Right atrium auricular region (tissue), 2 donors: ENCODE measurements at places on chromosomes 7 and 10. TPM values are rescaled to one million over a fixed set of nuclear protein-coding genes. Genes with fewer than 3 reads are reported as not detected.

The LRIT1 gene
- total RNA-seq: not detected

The PON1 gene
- total RNA-seq: not detected

DNA sequence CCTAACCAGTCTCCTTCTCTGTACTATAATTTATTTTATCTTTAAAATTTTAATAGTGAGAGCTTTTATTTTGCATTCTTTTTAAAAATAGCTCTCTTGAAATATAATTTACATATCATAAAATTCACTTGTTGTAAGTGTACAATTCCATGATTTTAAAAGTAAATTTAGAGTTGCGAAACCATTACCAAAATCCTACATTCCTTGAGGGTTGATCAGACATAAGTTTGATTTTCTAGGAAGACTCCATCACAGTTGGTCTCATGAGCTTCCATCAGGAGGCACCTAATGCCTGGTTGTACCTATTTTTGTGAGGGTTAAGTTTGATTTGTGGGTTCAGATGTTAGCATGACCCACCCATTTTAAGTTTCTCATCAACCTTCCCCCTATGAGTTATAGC, 108.1 kb downstream of the BMPER start:
- DNase-seq: no peak

The DPYSL4 gene
- total RNA-seq: 4.1 TPM

The MRLN gene
- not detected for total RNA-seq

GRCh38 chr7:142000244-142000643, 4.6 kb downstream of the MGAM start:
- no peak for DNase-seq

The GPER1 gene
- 4.6 TPM for total RNA-seq

- DNase-seq: no peak
Measured at GRCh38 chr10:113129117-113129516, 179.1 kb downstream of the TCF7L2 start.

GRCh38 chr10:5576780-5577624, 52.2 kb downstream of the CALML3 start:
- DNase-seq: no peak

DNA sequence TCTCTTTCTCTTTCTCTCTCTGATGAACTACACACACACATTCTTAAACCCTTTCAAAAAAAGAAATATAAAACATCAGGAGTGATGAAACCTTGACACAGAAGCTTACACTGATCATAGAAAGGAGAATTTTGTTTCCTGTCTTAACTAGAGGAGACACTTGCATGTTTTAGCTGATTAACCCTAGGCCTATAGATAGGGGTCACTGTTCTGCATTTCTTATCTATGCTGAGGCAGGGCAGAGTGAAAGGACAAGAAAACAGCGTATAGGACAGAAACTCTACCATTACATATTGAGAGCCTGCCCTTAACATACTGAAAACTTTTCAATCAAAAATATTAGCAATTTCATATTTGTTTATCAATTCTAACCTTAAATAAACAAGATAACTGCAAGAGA, 680.6 kb upstream of the MBL2 start:
- no peak for DNase-seq

The IFIT1B gene
- total RNA-seq: 0.24 TPM

GRCh38 chr7:110095372-110096052, 995.4 kb upstream of the LRRN3 start:
- DNase-seq: no peak

- peak; percentile 18 for DNase-seq
Measured at GRCh38 chr10:86962136-86962980, 4.0 kb downstream of the SNCG start.

The PNLIPRP1 gene
- not detected for total RNA-seq

- DNase-seq: peak; percentile 30
Measured at GRCh38 chr10:11437391-11438142, 173.9 kb downstream of the USP6NL start.

DNA sequence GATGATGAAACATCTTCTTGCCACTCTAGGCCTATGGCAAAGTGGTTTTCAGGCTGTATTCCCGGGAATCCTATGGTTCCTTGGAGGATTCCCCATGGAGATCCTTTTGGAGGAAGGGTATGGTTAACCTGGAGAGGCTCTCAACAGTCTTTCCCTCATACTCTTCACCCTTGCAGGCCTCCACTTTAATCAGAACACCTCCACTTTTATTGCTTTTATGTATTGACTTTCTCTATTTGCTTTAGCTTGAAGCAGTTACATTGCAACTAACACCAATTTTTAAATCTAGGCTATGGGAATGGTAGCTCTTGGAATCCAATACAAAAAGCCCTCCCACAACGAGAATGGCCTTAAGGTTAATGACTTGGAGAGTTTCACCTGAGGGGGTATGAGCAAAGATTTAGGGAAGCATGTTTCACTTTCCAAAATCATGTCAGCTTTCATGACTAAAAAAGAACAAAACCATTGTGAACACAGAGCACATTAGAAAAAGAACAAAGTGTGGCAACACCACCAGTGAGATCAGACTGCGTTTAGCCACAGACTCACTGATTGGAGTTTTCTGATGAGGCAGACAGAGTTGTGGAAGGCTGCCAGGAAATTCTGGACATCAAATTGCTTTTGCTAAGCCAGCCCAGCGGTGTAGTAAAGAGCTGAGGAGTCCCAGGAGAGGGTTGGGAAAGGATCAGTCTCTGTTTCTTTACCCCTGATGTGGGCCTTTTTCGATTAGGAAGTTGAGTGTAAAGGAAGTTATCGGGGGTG, 130.4 kb upstream of the BMPER start:
- peak; percentile 79 for DNase-seq

DNA sequence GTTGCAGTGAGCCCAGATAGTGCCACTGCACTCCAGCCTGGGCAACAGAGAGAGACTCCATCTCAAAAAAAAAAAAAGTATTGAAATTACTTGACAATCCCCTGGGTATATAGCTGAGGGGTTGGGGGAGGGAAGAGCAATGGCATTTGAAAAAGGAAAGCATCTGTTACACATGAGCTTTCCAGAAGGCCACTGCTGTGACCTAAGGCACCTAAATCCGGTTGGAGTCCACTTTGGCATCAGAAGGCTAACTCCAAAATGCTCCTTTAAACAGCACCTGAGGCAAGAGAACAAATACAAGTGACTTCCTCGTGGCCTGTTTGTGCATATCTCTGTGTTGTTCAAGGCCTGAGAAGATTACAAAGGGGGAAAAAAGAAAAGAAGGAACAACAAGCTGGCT, 74.8 kb upstream of the PALS2 start:
- no peak for DNase-seq

DNA sequence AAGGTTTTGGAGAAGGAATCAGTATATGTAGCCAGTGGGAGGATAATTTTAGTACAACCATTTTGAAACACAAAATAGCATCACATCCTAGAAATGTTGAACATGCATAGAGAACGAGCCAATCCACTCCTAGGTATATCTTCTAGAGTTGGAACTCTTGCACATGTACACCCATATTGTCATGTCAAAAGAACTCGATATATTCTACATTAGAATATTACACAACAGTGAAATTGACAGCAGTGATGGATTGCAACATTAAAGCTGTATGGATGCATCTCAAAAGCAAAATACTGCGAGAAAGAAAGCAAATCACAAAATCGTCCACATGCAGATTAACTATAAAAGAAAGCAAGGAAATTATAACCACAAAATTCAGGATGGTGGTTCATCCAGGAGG, 159.3 kb upstream of the NEBL start:
- DNase-seq: no peak

DNA sequence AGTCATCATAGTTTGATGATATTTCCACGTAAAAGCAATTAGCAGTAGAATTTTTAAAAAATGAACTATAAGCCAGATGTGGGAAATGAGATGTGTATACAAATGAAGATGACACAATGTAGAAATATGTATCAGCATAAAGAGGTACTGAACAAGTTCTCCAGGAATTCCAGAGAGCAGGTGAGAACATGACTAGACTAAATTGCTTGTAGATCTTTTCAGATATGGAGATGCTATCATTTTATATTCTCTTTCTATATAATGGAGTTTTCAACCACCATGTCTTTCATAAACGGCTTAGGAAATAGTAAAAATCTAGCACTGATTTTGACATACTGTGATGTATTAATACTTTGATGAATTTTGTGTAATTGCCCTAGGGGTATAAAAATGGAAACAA, 130.9 kb downstream of the SEMA3D start:
- DNase-seq: no peak

DNA sequence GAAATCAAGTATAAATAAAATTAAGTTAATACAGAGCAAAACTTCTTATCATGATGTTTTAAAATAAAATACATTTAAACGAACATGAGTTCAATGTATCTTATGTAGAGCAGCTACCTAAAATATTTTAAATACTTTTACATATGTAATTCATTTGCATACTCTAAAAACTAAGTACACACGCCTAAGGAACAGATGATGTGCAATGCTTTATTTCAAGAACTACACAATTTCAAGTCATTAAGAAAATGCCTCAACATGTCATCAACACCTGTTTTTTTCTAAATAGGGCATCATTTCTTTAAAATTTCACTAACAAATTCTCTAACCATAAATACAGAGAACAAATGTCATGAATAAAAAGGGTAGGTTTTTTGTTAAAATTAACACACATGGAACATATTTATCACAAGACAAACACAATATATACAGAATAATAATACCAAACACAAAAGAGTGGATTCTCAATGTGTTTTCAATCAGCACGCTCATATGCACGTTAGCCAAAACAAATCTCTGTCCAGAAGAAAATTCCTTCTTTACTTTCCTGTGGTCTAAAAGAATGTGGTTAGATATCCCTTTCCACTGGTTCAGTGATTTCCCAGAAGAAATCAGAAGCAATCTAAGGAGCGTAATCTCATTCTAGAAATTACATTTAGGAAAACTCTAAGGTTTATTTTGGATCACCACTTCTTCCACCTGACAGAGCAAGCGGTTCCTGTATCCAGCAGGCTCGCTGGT, 73.0 kb upstream of the PFKP start:
- DNase-seq: no peak

GRCh38 chr10:43957267-43958070, 308.8 kb upstream of the ZNF32 start:
- no peak for DNase-seq

GRCh38 chr7:2325162-2325561, 10.9 kb upstream of the SNX8 start:
- no peak for DNase-seq

The GJD4 gene
- total RNA-seq: not detected

- no peak for DNase-seq
Measured at GRCh38 chr7:115267503-115267902, 345.6 kb downstream of the MDFIC start.

The CALY gene
- 0.98 TPM for total RNA-seq

The PRKG1 gene
- 17.8 TPM for total RNA-seq

The UTF1 gene
- total RNA-seq: not detected

The ANK3 gene
- 189 TPM for total RNA-seq

The CLRN3 gene
- not detected for total RNA-seq

DNA sequence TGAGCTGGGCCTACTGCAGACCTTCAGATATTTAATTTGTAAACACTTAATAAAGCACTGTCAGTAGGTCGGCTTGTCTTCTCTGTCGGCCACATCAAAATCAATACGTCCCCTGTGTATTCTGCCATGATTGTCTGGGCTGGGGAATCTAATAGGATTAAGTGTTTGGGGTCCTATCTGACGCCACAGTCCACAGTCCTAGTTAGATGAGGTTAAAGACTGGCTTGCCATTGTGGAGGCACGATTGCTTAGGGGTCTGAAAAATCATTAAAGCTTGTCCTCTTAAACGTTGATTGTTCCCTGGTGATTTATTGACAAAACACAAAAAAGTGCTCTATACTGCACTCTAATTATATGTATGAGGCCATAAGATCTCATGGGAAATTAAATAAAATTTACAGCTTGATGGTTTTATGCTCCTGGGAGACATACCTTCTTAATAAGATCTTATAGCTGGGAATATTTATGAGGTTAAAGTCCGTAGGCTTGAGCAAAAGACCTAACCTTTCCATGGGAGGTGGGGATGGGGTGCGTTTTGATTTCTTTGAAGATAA, 650.3 kb upstream of the GALNT17 start:
- DNase-seq: no peak

The TAS2R3 gene
- not detected for total RNA-seq
